ENCODE measurements at places on chromosomes 2 and 18.
A peak's percentile ranks its signal among the peaks of the same experiment; 100 is the strongest.

DNA sequence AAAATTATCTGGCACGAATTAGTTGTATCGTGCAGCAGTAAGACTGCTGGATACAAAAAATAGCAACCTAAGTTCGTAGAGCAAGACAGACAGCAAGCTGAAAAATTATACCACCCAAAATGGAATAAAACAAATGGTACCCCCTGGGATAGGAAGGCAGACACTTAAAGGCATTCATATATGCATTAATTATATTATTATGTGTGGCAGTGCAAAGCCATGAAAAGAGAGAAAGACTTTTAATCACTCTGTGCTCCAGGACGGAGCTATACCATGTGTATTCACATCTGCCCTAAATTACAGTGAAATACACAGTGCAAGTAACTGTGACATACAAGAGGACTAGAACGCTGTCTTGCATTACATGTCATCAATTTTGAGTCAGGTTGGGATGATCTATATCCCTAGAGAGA lies 235.9 kb downstream of the GULP1 start:
- no peak for DNase-seq

- DNase-seq = peak; percentile 95
Observed at GRCh38 chr18:74597662-74598349, at the start of gene ZNF407. TSS of gene ZNF407 (plus strand) at chr18:74597870. CDS start at chr18:74631020, 33,150 bp downstream.

DNA sequence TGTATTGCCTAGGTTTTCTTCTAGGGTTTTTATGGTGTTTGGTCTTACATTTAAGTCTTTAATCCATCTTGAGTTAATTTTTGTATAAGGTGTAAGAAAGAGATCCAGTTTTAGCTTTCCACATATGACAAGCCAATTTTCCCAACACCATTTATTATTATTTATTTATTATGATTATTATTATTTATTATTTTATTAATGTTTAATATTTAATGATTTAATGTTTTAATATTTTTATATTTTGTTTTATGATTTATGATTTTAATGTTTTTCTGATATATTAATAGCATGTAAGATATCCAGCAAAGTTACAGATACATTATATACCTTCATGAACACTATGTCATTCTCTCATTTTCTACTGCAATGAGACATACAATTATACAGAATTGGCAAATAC lies 1082.0 kb downstream of the DSC3 start:
- DNase-seq = no peak

- DNase-seq = no peak
Observed at GRCh38 chr2:96306370-96306769, 1.0 kb upstream of the SNRNP200 start.

DNA sequence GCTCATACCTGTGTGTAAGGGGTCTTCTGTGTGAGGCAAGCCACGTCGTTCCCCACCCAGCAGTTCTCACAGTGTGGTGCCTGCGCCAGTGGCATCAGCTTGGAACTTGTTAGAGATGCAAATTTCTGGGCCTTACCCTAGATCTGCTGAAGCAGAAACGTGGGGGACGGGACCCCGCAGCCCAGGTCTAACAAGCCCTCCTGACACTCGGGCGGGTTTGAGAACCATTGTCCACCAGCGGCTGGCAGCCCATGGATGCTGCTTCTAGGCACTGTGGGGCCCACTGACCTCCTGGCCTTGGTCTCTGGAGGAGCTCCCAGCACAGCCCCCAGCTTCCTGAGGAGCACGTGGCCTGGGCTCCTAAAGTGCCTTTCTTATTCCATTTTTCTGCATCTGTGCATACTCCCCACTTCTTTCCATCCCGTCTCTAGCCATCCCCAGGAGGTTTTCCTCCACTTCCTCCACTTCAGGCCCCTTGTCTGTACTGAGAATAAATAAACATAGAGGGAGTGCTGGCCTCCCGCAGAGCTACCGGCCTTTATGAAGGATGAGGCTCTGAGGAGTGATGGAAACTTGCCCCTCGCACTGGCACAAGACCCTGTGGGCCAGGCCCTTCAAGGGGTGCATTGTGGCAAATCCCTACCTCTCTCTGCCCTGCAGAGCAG lies 94.3 kb downstream of the GALR1 start:
- DNase-seq = no peak

GRCh38 chr2:10864861-10865636 lies 46.7 kb upstream of the KCNF1 start:
- DNase-seq = no peak

DNA sequence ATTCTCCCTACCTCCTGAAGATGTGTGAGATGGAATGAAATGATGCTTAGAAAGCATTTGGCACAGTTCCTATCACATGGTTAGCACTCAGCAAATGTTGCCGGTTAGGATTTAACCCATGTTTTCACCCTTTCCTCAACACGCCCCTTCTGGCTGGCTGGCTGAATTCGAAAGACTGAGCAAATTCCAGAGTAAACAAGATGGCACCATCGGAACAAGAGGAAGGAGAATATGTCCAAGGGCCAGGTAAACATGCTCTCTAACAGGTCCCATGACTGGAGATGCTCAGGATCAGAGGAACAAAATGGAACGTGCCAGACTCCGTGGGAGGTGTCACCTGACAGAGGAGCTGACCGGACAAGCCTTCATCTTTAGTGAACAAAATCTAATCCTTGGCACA lies 145.6 kb downstream of the ANKRD44 start:
- no peak for DNase-seq

DNA sequence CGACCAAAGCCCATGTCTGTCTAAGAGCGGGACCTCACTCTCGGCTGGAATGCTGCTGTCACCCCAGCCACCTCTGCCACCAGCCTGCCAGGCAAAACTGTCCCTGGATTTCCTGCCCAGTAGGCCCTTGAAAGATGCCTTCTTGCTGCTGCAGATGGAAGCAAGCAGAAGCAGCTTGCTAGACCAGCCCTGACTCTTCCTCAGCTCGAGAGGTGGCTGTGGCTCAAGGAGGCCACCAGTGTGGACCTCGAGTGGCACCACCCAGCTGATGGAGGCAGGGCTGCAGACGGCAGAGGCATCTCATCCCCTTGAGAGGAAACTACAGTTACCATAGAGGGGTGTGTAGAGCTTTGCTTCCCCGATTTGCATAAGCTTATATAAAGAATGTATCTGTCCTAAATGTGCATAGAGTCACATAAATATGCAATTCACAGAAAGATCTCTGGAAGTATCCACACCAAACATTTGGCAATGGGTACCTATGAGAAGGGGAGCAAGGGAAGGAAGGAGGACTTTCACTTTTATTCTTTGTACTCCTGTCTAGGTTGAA lies 20.6 kb downstream of the ADCY3 start:
- no peak for DNase-seq

DNA sequence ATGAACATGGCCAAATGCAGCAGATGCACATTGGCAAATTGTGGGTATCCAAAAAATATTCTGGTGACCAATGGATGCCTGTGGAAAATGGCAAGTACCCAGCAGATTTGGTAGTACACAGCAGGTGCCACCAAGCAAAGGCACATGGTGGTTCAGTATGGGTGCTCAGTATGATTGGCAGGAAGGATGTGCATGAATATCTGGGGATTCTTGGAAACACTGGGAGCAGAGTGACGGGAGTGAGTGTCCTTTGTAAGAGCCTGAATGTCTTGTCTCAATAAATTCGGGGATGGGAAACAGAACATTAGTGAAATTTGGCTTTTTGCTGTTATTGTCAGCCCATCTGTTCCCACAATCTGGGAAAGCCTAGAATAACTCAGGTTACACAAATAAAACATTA lies 36.8 kb upstream of the ACADL start:
- no peak for DNase-seq

DNA sequence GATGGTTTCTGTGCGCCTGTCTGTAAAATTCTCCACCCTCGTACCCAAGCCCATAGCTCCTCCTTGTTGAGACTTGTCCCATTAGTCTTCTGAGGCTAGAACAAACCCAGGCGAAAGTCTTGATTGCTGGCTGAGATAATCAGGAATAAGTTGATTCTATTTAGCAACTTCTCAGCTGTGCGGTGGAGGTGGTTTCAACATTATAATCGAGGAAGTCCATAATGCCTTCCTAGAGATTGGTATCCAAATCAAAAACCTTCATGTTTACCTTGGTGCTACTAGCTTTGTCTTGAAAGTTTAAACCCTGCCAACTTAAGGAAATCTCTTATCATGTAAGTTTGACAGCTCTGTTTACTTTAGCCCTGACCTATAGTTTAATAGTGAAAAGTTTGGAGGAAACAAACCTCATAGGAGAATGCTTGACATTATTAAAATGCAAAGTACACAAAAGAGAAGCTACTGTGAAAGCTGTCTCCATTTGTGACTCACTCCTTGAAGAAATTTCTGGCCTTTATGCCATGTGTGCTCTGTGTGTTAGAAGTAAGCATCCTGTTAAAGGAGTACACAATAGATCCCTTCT lies 36.6 kb upstream of the DSC1 start:
- DNase-seq = no peak

- DNase-seq = no peak
Observed at GRCh38 chr2:53353135-53354114, 414.2 kb upstream of the CHAC2 start.

DNA sequence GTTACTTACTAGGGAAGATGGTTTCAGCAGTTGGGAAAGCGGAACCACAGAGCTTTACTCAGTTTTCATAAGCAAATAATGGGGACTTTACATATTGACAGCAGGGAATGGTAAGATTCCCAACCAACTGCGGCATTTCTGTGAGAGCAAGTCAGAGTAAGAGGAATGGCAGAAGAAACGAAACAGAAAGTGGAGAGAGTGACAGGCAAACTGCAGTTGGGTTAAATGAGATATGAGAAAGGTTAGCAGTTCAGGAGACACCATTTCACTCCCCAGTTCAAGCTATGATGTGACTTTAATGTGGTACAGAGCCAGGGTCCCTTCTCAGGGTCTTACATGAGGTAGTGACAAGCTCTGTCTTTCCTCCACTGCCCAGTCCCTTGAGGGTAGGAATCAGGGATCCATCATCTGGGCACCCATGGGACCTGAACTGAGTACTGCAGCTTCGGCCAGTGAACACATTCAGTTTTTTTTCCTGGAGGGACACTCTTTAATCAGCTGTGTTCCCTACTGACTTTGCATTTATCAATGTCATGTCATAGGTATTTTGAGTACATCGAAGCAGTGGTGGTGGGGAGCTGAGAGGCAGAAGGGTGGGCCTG lies 33.0 kb upstream of the GREB1 start:
- no peak for DNase-seq

- no peak for DNase-seq
Observed at GRCh38 chr18:1048032-1048431, 143.4 kb downstream of the ADCYAP1 start.

GRCh38 chr18:7822435-7823331 lies 255.6 kb downstream of the PTPRM start:
- no peak for DNase-seq

- DNase-seq = no peak
Observed at GRCh38 chr2:232523402-232523681, 2.6 kb upstream of the CHRND start.

GRCh38 chr2:177584030-177584692 lies 191.6 kb downstream of the AGPS start:
- no peak for DNase-seq

- no peak for DNase-seq
Observed at GRCh38 chr2:86420913-86421312, 20.3 kb upstream of the KDM3A start.

GRCh38 chr2:239856620-239857285 lies 168.4 kb downstream of the NDUFA10 start:
- no peak for DNase-seq

- DNase-seq = no peak
Observed at GRCh38 chr2:226059961-226060627, 660.6 kb downstream of the NYAP2 start.

DNA sequence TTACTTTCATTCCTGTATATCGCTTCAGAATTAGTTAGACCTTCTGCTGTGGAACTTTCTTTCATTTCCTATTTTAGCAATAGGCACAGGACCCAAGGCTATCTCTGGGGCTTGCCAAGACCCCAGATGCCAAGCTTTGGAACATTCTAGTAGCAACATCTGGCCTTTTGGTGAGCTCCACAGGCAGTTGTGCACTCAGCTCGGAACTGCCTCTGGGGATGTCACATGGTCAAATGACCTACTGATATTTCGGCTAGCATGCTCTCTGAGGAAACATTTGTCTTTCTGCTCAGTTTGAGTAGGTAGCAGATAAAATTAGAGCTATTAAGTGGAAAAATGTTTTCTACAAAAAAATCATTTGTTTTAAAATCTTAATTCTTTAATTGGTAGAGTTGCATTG lies 76.6 kb upstream of the ITGA4 start:
- DNase-seq = no peak

- DNase-seq = no peak
Observed at GRCh38 chr2:112035786-112036185, 19.3 kb upstream of the TMEM87B start.

DNA sequence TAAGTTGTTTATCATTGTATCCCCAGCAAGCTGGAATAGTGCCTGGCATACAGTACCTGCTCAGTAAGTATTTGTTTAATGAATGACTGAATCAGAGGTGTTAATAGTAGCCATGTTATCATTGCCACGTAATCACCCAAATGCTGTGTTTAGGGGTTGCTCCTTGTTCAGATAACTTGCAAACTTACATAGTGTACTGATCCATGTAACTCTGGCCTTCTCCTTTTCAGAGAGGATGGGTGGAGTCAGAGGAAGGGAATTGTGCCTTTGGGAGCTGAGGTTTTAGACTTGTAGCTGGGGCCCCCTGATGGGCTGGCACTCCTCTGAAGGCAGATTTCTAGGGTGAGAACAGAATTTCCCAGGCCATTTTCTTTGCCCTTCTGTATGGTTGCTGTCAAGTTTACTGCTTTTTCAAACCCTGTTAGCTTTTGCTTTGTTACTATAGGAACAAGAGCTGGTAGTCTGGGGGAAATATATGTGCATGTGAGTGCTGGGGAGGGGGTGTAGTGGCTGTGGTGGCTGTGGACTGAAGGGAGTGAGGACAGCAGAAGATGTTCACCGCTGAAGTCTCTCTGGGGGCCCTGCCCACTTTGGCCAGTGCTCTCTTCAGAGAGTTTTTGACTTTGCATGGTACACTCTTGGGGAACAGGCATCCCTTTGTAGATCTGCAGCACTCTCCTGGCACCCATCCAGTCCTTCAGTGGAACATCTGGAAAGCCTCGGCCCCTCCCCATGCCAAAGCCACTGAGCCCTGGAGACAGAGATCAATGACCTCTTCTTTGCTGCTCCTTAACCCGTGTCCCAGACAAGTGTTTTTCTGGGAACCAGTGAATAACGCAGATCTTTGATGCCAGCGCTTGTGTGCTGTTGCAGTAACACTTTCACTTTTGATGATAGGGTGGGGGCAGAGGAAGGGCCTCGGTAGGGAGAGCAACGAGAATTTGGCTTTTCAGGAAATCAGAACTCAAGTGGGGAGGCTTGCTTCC lies 209.0 kb downstream of the PRKCE start:
- no peak for DNase-seq

Data from mesenteric fat pad (tissue), 1 donor.